ENCODE measurements at places on chromosomes 13 and 19. TPM values are rescaled to one million over a fixed set of nuclear protein-coding genes. Genes with fewer than 3 reads are reported as not detected.
A peak's percentile ranks its signal among the peaks of the same experiment; 100 is the strongest.

DNA sequence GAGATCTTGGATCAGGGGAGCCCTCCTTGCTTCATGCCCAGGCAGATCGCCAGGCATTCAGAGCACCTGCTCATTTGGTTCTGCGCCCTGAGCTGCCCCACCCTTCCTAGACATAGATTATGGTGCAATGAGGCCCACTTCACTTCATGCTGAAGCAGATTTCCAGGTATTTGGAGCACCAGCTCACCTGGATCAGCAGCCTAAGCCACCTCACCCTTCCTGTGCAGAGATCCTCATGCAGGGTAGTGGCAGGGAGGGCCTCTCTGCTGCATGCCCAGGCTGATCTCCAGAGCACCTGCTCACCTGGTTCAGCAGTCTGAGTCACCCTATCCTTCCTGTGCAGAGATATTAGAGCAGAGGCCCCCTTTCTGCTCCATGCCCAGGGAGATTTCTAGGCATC is 1966.1 kb downstream of the PCDH9 start:
- no peaks in the 10 kb centered on the region for H3K4me1 ChIP-seq
- H3K4me3 ChIP-seq: no peak overlapping the region
- H3K36me3 ChIP-seq: no peaks in the 10 kb centered on the region
- H3K27me3 ChIP-seq: no peaks in the 10 kb centered on the region
- no peak overlapping the region for H3K27ac ChIP-seq

DNA sequence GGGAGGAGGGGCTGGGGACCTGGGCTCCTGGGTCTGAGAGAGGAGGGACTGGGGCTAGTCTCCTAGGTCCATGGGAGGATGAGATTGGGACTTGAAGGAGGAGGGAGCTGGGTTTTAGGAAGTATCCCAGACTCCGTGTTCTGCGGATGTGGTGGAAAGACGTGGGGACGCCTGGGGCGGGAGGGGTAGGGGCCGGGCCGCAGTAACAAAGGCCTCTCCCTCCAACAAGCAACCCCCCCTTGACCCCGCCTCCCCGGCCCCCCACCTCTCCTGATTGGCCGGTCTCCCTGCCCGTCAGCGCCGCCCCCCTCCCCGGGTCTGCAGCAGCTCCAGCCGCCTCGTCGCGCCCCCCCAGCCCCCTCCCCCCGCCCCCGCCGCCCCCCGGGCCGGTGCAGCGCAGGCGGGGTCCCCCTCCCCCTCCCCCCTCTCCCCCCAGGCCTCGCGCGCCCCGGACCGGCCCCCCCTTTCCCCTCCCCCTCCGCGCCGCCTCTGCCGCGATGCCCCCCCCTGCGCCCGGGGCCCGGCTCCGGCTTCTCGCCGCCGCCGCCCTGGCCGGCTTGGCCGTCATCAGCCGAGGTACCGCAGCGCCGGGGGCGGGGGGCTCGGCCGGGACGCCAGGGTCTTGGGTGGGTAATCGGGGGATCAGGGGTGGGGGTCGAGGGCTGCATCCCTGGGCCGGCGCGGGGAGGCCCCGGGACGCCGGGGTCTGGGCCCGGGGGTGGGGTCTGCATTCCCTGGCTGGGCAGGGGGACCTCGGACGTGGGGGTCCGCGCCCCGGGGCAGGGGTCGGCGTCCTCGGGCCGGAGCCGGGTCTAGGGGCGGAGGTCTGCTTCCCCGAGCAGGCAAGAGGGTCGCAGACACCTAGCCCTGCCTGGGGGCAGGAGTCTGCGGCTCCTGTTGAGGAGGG is at the start of gene IGLON5:
Gene IGLON5 (plus strand): TSS at position 294 of the 907 bp plus-strand sequence. CDS start 204 bp downstream, at position 498.
- H3K27ac ChIP-seq: no peak within 1 kb of the TSS
- peaks cover 8% of the 10 kb centered on the region for H3K27me3 ChIP-seq

DNA sequence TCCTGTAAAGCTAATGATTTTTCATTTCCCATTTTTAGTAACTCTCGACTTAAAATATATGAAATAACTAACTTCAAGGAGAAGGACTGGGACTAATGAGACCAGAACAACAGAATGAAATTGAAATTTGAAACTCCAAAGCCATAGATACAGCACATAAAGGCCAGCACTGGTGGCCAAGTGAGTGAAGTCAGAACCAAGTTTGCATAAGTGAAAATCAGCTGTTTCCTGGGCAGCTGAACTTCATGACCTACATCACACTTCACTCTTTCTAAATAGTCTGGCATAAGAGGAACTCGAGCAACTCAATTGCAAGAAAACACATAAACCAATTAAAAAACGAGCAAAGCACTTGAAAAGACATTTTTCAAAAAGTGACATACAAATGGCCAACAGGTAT is 84.5 kb downstream of the DCLK1 start:
- DNase-seq: no peak
- no peaks in the 10 kb centered on the region for H3K36me3 ChIP-seq
- no peak overlapping the region for H3K4me3 ChIP-seq

DNA sequence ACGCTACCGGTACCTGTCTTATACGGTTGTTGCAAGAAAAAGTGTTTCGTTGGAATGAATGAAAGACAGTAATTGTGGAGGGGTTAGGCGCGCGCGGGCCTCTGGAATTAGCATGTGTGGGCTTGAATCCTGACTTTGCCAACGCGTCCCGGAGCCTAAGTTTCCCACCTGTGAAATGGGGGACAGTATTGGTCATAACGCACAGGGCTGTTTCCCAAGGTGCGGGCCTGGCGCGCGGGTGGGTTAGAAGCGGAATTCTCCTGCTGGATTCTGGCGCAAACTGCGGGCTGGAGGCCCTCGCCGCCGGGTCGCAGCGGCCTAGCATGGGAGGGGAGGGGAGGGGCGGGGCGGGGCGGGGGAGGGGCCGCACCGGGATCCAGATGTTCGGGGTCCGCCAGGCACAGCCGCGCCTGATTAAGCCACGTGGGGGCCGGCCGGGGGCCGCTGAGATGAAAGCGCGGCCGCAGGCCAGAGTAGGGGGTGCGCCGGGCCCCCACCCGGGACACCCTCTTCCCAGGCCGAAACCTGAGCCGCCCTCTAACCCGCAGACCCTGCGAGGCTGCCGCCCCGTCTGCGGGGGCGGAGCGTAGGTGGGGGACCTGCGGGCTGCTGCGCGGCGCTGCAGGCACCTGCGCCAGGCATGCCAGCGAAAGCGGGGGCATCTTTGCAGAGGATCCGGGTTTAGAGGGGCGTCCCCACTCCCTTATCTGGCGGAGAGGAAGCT is 1.2 kb upstream of the TMEM59L start:
- H3K4me1 ChIP-seq: peaks cover 6% of the 10 kb centered on the region
- no peaks in the 10 kb centered on the region for H3K36me3 ChIP-seq
- peaks cover 71% of the 10 kb centered on the region for H3K27me3 ChIP-seq
- peak; percentile 71 for DNase-seq
- no peak overlapping the region for H3K4me3 ChIP-seq
- H3K27ac ChIP-seq: no peak overlapping the region

- no peaks in the 10 kb centered on the region for H3K36me3 ChIP-seq
- peak overlapping the region; percentile 88 for H3K4me3 ChIP-seq
- peaks cover 6% of the 10 kb centered on the region for H3K4me1 ChIP-seq
- no peaks in the 10 kb centered on the region for H3K27me3 ChIP-seq
- peak overlapping the region; percentile 76 for H3K27ac ChIP-seq
Measured at GRCh38 chr13:42047561-42048341, 697 bp upstream of the DGKH start.

DNA sequence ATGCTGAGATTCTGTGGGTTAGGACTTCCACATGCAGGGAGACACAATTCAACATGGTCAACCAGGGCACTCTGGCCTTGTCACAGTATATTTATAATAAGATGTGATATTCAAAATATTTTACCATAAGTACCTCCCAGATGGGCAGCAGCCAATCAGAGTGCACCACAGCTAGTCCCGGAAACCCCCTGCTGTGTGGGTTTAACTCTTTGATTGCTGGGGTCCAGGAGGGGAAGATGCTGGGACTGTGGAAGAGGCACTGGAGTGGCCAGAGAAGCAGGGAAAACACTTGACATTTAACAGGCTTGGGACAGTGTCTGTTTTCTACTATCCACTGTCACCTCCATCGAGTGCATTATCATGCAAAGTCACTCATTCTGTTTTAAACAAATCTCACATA is 99.0 kb downstream of the MBNL2 start:
- H3K4me1 ChIP-seq: peaks cover 11% of the 10 kb centered on the region
- no peaks in the 10 kb centered on the region for H3K27me3 ChIP-seq
- H3K36me3 ChIP-seq: no peaks in the 10 kb centered on the region

DNA sequence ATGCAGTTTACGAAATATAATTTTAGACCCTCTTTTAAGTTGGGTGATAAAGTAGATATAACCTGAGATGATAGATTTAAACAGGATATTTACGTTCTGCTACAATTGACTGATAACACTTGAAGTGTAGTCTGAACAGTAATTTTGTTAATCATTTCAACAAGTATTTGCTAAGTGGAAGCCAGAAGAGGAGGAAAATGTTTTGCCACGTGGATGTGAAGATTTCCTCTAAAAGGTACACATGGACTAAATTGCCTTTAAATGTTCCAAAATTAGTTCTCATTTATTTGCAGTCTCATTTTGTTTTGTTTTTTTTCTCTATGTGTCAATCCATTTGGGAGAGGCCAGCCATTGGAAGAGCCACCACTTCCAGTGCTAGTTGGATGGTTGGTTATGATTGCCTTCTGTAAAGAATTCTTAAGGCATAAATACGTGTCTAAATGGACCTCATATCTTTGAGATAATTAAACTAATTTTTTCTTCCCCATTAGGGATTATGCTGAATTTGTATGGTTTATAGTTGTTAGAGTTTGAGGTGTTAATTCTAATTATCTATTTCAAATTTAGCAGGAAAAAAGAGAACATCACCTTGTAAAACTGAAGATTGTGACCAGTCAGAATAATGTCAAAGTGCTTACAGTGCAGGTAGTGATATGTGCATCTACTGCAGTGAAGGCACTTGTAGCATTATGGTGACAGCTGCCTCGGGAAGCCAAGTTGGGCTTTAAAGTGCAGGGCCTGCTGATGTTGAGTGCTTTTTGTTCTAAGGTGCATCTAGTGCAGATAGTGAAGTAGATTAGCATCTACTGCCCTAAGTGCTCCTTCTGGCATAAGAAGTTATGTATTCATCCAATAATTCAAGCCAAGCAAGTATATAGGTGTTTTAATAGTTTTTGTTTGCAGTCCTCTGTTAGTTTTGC is 2.8 kb downstream of the MIR17HG start:
- H3K36me3 ChIP-seq: peaks cover 28% of the 10 kb centered on the region
- peak; percentile 78 for DNase-seq
- H3K27ac ChIP-seq: peak overlapping the region; percentile 48

The CRLF1 gene
- 6.9 TPM for total RNA-seq

The CBARP gene
- 2.9 TPM for total RNA-seq

The CCDC97 gene
- 9.0 TPM for total RNA-seq

The PLIN4 gene
- under 0.01 TPM for total RNA-seq

The METTL21C gene
- total RNA-seq: not detected
